ENCODE measurements at places on chromosomes 7 and 10. TPM values are rescaled to one million over a fixed set of nuclear protein-coding genes. Genes with fewer than 3 reads are reported as not detected.

Gene CYP26C1
- 0.85 TPM for total RNA-seq

Gene GSTK1
- 155 TPM for total RNA-seq

Gene PTPRE
- total RNA-seq: 53.0 TPM

Gene RSPH10B
- 0.27 TPM for total RNA-seq

Gene HK1
- 58.3 TPM for total RNA-seq

Gene CBX3
- total RNA-seq: 77.4 TPM

Gene C10orf62
- total RNA-seq: not detected

Gene KIF11
- total RNA-seq: 0.89 TPM

Gene ADAP1
- total RNA-seq: 42.8 TPM

Gene GRK5
- total RNA-seq: 54.1 TPM

Gene SUN3
- not detected for total RNA-seq

Measured in sciatic nerve (tissue), 2 donors.